ENCODE measurements at places on chromosomes 16 and 17.

DNA sequence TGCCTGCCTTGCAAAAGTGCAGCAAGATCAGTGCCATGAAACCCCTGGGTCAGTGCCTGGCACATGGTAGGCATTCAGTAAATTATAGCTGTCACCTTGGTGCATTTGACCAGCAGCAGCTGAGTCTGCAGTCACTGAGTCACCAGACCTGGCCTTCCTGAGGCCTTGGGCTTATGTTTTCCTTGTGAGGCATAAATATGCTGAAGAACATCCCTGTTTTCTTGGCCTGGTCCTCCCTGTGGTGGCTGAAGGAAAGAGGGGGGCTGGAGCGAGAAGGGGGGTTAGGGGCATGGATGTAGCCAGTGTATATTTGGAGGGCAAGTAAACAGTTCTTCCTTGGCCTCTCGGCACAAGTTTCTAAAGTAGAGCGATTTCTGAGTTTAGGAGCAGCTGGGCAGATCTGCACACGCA, 26.5 kb downstream of the EPN2 start:
- no peak overlapping the region for H3K4me3 ChIP-seq
- H3K27me3 ChIP-seq = no peaks in the 10 kb centered on the region
- no peaks in the 10 kb centered on the region for H3K4me1 ChIP-seq
- no peaks in the 10 kb centered on the region for H3K36me3 ChIP-seq
- DNase-seq = peak; percentile 89

GRCh38 chr16:82628088-82628423, 1.3 kb downstream of the CDH13 start:
- no peaks in the 10 kb centered on the region for H3K4me1 ChIP-seq
- peak; percentile 47 for DNase-seq
- H3K4me3 ChIP-seq = peak overlapping the region; percentile 66
- no peaks in the 10 kb centered on the region for H3K27me3 ChIP-seq
- peak overlapping the region; percentile 81 for H3K27ac ChIP-seq

DNA sequence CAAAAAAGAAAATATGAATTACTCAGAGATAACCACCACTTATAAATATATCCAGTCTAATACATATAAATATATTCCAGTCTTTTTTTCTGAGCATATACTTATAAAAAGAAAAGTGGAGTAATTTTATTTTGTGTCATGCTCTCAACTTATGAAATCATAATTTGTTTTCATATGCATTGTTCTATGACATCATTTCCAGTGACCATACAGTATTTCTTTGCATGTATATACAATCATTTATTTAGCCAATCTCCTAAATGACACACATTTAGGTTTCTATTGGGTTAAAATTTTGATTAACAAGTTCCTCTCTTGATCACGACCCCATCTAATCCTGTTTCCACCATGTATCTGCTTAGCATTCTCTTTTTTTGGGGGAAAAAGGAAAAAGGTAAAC, 16.4 kb upstream of the NDEL1 start:
- H3K4me1 ChIP-seq = no peaks in the 10 kb centered on the region
- no peak for DNase-seq
- H3K27ac ChIP-seq = no peak overlapping the region
- no peaks in the 10 kb centered on the region for H3K36me3 ChIP-seq
- H3K4me3 ChIP-seq = no peak overlapping the region

DNA sequence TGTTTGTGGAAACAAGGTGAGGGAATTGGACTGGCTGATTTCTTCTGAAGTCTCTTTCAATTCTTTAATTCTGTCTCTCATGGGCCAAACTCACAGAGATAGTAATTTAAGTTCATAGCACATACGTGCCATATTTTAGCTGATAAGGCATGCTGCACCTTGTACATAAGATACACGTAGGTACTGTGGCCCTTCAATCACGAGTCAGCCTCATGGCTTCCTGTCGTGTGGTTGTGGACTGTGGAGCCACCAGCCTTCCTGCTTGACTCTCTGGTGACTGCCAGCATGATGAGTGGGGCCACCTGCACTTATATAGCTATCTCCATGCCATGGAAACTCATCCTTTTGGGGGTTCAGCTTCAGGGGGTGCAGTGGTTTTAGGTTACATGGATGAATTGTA, 25.1 kb downstream of the KSR1 start:
- H3K4me1 ChIP-seq = peaks cover 20% of the 10 kb centered on the region
- no peak overlapping the region for H3K27ac ChIP-seq

DNA sequence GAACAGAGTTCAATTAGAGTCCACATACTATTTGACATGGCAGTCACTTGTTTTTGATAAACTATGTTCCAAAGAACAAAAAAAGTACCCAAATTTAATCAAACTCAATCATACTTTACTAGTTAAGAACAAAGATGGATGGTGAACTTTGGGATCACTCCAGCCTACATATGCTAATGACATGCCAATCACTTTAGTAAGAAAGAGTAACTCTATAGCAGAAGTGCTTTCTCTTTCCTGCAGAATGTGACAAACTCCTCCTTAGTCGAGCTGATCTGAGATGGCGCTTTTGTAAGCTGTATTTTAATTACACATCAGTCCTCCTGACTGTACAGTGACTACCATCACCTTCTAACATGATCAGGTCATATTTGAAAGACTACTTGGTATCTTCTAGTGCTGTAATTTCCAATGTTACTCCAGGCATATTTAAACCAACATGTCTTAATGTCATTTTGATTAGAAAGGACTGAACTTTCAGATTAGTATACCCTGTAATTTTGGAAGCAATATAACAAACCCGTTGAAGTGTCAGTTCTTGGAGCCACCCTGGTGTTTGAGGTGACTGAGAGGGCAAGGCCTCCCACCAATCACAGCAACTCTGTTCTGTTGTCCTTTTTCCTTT, 4.1 kb downstream of the NETO2 start:
- DNase-seq = no peak
- H3K27me3 ChIP-seq = peaks cover 25% of the 10 kb centered on the region
- no peaks in the 10 kb centered on the region for H3K4me1 ChIP-seq
- H3K27ac ChIP-seq = no peak overlapping the region
- no peak overlapping the region for H3K4me3 ChIP-seq
